Myocyte (in vitro differentiated cells): ENCODE measurements at places on chromosomes 5 and 9.

DNA sequence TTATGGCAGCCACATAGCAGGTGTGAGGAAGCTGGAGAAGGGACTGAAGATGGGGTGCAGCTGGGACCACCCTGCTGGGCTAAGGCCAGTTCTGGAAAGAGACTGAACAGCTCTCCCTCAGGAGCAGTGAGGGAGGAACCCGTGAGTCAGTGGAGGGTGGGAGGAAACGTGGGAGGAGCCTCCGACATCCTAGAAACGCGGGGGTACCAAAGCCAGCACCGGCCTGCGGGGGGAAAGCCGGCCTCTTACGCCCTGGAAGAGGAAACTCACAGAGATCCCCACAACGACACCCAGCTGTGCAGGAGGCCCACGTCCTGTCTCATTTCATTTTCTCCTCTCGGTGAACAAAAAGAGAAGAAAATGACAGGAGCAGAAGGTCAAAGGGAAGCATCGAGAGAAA is 185.8 kb upstream of the IRX4 start:
- no peak for DNase-seq

DNA sequence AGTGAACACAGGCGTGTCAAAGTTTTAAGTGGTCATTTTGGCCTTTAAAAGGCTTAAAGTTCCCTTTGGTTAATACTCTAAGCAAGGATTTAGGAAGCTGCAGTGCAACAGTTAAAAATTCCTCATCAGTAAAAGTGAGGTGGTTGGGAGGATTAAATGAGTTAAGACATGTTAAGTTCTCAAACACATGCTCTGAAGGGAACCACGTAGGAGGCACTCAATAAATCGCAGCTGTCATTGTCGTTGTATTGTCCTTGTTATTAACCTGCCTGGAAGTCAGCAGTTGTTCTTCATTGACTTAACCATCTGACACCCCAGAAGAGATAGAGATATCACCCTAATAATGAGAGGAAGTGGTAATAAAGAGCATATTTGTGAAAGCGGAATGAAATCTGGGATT is 247.5 kb downstream of the MARCHF11 start:
- DNase-seq, result peak; percentile 48

DNA sequence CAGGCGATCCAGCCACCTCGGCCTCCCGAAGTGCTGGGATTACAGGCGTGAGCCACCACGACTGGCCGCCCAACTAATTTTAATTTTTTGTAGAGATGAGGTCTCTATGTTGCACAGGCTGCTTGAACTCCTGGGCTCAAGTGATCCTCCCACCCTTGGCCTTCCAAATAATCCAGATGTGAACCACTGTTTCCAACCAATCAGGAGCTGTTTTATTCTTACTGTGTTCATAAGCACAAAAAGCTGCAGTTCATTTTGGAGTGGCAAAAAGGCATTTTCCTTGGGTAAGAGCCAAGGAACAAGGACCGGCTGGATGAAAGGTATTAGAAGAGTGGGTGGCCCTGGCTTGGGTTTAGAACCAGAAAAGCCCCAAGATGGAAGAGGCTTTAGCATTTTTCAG is 5.2 kb upstream of the SLC27A4 start:
- no peak for DNase-seq

- DNase-seq, result no peak
These were observed 224.6 kb downstream of the GAS1 start for GRCh38 chr9:86722706-86723075.

GRCh38 chr5:32692036-32692746 is 18.9 kb upstream of the NPR3 start:
- peak; percentile 32 for DNase-seq

GRCh38 chr5:37549411-37549810 is 170.3 kb downstream of the WDR70 start:
- DNase-seq, result no peak

DNA sequence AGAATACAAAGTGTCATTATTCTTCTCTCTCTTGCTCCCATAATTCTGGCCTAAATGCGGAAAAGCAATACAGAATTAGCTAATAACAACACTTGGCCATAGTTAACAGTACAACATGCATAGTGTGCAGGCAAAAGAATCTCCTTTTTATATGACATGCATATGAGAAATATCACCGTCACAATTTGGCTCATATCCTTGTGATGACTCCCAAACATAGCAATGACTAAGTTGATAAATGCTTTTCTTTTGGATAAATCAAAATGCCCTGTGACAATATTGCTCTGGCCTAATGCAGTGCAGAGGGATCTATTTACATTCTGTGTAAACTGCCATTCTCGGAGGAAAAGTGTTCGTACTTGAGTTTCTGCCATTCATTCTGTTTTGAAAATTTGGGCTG is 121.9 kb upstream of the GHR start:
- DNase-seq, result no peak

GRCh38 chr9:3746296-3747275 is 220.8 kb upstream of the RFX3 start:
- peak; percentile 82 for DNase-seq

- DNase-seq, result peak; percentile 94
These were observed 60.6 kb upstream of the ZFR start for GRCh38 chr5:32504989-32505596.

DNA sequence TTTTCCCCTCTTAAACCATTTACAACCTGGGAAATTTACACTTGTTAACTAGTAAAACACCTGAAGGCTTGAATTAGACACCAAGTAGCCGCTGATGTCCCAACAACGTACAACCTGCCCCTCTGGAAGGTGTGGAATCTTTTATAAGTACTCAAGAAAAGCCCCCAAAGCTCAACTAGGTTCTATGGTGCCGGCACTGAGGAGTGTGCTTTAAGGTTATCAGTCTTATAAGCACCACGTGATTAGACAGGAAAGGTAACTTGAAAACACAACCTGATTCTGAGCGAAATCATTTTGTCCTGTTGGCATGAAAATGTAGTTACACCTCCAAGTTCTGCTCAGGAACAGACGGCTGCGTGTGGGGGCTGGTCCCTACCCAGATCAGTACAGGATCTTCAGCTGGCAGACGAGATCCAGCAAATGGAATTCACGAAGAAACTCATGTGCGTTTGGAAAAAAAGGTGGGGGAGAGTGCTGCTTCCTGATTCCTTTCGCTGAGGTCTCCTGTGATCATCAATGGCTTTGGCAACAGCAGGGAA is 195.5 kb downstream of the MEF2C start:
- no peak for DNase-seq

DNA sequence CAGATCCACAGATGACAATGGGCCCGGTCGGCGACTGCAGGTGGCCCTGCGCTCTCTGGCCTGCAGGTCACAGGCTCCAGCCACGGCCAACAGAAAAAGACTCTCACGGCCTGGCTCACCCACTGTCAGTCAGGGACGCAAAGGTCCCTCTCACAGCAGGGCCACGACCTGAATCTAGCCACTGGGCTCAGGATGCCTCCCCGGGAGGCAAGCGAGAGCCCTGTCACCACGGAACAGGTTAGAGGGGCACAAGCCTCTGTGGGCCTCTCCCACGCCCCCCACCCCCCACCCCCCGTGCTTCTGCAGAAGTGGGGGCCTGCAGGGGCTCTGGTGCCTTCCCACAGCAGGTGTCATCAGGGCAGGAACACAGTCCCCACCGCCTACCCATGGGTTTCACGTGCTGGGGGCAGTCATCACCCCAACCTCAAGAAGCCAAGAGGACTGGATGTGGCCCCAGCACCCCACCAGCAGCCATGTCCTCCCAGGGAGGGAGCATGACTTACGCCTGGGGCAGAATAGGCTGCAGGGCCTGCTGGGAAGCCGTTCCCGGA is 17.3 kb upstream of the EGFL7 start:
- no peak for DNase-seq

DNA sequence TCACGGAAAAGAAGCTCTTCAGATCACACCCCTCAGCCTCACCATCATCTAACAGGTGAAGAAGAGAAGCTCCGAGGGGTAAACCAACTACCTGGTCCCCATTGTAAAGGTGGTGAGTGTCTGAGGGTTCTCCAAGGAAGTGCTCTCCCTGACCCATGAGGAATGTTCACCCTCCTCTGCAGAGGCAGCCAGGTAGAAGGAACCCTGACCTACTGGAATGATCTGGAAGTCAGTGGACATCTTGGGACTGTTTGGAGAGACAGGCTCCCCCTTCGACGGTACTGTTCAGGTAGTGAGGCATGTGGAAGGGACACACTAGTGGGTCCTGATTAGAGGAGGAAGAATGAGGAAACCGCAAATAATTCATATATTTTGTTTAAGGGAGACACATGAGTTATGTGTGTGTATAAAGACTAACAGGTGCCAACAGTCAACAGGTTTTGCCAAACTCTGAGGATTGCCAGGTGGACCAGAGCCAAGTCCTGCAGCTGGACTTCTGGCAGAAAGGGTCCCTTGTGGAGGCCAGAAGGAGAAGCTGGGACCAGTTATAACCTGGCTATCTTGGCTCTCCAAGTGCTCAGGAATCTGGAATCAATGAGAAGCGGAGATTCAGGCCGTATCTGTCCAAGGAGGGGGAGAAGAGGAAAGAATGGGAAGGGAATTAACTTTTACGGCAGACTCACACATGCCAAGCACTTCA is 3.0 kb upstream of the ZBTB34 start:
- DNase-seq, result peak; percentile 28

DNA sequence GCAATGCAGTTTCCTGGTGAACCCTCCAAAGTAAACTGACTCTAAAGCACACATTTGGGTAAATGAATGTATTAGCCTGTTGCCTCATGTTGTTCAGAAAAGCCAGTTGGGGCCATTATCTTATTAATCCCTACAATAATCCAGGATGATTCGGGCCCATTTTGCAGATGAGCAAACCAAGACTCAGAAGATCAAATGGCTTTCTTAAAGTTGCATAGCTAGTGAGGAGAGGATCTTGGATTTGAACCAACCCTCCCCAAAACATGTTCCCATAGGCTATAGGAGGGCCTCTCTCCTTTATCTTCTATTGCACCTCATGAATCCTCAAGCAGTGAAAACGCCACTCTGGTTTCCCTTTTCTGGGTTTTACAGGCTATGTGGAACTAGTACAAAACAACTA is 267.6 kb upstream of the RFX3 start:
- DNase-seq, result no peak

DNA sequence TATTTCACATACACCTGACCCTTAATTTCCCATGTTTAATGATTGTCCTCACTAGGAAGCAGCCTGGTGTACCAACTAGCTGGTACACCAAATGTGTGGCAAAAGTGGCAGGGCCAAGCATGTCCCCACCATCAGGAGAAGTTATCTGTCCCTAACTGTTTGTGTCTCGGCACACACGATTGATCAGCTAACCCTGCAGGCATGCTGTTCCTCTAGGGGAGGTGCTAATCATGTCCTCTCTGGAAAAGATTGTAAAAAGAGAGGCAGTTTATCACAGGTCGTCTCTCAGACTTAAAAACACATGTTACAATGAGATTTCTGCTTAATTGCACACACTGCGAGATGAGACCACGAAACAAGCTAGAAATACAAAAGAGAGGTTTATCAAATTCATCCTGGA is 342.7 kb downstream of the DIRAS2 start:
- no peak for DNase-seq
